ENCODE measurements at places on chromosomes 7 and 10.

DNA sequence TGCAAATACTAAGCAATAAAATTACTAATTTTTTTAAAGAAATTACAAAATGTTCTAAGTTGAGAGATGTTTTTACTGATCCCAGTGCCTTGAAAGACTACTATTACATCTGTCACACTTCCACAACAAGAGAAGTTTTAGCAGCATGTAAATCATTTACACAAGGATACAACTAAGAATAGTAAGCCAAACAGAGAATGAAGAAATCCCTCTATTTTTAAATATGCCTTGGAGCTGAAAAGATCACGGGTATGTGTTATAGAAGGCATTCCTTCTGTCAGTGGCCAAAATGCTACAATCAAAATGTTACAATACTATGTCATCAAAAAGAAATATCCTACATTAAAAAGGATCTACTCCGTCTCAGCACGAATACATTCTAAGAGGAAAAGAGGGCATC lies 52.6 kb downstream of the LARP4B start:
- no peak for DNase-seq

DNA sequence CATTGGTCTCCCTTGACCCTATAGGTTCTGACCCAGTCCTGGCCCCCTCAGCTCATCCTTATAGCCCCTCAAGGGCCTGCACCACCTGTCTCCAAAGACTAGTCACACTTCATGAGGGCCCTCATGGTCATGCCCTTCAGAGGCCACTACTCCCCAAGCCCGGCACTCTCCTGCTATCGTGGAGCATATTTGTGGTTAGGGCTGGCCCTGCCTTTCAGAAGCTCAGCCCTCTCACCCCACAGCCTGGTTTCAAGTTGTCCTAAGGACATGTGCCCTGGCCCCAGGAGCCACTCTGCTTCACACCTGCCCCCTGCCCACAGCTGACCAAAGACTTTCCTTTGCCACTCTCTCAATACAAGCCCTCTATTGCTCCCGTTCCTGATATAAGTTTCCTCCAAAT lies 60.3 kb upstream of the LBX1 start:
- DNase-seq, result no peak

DNA sequence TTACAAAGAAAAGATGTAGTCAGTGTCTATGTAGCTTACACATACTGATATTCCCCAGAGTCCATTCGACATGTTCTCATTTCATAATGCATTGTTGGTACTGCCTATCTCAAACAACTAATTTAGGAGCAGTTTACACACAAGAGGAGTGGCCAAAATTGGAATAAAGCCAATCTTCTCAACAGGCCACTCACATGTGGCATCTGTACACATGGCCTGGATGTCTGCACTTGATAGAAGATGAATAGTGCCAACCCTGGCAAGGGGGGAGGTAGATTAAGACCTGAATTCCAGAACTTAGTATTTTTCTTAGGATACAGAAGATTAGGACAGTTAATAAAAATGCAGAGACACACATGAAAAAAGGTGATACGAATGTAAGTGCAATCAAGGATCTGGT lies 125.3 kb upstream of the STARD3NL start:
- DNase-seq, result peak; percentile 9

DNA sequence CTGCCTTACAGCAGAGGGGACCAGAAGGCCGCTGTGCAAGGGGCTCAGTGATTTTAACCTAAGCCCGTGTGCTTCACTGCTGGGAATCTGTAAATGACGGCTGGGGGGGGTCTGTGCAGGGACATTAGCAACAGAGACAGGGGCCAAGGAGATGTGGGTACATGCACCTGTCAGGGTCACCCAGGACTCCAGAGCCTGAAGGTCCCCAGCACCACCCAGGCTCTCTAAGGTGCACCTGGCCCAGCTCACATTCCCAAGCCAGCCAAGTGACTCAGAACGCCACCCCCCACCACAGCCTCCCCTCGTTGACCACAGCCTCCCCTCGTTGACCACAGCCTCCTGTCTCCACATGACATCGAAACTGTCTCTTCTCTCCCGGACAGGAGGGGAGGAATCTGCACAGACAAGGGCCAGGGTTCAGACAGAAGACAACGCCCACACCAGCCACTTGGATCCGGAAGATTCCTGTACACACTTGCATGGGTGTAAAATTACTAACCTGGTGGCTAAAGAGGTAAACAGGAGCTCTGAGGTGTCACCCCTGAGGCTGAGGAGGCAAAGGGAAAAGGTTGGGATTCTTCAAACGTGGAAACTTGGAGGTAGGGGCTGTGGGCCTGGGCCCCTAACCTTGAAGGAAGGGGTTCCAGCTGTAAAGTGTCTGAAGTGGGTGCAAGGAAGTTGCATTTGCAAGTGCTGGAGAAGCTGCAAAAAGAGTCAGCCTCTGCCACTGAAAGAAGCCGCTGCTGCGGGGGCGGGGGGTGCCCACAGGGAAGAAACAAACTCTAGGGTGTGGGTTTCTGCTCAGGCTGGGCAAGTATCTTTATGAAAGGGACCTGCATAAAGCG lies 27.0 kb downstream of the CALML3 start:
- DNase-seq, result no peak

GRCh38 chr10:88500656-88501055 lies 82.5 kb downstream of the RNLS start:
- no peak for DNase-seq

GRCh38 chr7:4683884-4684565 lies 1.9 kb downstream of the FOXK1 start:
- DNase-seq, result no peak

GRCh38 chr10:73113551-73113950 lies 3.3 kb downstream of the NUDT13 start:
- no peak for DNase-seq

- DNase-seq, result no peak
Observed at GRCh38 chr10:94402843-94403379, 570 bp downstream of the TBC1D12 start.

GRCh38 chr10:85761906-85762445 lies 604.6 kb downstream of the GRID1 start:
- no peak for DNase-seq

- DNase-seq, result no peak
Observed at GRCh38 chr7:124810605-124811004, 45.0 kb upstream of the GPR37 start.

GRCh38 chr7:5525271-5526099 lies 101.9 kb upstream of the TNRC18 start:
- DNase-seq, result no peak

GRCh38 chr7:125119559-125120115 lies 190.0 kb upstream of the POT1 start:
- DNase-seq, result no peak

DNA sequence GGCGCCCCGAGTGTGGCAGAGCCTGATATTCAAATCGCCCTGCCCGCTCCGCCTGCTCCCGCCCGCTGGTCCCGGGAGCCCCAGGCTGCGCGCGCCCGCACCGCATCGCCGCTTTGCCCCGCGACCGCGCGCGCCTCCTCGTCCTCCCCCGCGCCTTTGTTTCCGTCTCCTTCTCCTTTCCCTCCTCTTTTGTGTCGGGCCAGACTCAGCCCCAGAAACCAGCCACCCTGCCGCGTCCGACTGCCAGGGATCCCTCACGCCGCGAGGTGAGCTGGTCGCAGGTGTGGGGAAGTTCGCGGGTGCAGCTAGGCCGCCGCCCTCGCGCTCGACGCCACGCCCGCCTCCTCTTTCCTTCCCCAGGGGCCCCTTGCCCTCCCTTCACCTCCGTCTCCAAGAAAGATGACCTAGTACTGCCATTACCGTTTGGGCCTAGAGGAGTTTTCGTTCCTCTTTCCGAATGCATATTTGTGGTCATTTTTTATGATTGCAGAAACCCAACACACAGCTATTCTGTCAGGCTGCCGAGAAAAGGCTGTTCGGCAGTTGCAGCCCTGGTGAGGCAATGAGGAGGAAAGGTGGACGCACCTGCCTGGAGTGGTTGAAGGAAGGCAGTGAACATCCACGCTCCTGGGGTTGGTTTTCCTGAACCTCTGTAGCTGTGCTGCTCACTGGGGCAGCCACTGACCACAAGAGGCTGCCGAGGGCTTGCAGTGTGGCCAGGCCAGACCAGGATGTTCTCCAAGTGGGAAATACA lies 107.3 kb downstream of the SNX10 start:
- peak; percentile 70 for DNase-seq

GRCh38 chr10:25831080-25831479 lies 102.9 kb upstream of the MYO3A start:
- DNase-seq, result no peak

DNA sequence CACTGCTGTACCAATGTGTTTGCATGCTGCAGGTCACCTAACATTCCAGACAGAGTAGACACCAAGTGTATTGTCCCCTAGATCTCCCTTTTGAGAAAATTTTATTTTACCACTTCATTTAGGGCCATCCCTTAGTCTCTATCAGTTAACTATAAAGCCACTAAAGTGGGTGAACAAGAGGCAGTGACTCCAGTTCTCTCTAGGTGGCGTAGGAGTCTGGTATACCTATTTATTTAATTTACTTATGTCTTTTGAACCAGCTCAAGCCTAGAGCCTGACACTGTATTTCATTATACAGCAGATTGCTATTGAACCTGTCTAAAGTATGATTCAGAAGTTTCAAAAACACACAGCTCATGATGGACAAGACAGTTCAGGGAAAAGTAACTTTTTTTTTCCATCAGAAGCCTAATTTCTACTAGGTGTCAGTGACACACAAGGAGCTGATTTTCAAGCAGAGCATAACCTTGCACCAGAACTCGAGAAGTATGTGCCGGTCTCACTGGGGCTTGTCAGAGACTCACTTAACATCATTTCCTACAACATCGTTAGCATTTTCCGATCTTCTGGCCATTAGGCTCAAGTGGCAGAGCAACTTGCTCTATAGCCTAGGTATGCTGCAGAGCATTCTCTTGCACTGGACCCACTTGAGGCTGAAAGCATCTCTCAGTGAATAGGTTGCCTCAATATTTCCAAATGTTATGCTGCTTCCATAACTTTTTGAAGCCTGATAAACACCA lies 175.4 kb downstream of the CDC14C start:
- DNase-seq, result no peak

DNA sequence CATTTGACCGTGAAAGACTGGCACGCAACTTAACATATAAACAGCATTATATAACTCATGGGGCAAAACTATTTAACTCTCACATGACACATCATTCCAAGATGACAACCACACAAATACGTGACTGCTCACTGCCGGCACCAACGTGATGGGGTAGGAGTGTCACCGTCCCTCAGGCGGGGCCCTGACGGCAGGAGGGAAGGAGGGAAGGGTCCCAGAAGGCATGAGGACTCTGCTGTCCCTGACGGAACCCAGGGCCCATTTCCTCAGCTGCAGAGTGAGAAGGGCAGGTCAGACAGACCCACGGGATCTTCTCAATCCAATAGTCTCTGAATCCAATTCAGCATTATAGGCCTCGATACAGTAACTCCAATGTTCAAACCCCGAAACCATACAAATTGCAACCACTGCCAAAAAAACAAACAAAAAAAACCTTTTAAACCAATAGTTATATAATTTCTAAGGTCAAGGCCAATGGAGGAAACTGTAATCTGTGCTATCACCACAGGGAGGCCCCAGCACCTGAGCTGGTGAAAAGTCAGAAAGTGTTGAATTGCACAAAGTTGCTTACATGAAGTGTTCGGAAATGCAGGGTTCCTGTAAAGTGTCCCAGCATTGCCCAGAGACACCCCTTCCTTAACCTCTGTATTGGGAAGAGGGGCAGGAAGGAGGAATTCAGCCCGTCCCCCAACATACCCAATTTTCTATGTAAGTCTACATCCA lies 137.4 kb downstream of the TNS3 start:
- no peak for DNase-seq

GRCh38 chr10:93841961-93842360 lies 51.8 kb upstream of the SLC35G1 start:
- DNase-seq, result no peak

- DNase-seq, result peak; percentile 44
Observed at GRCh38 chr10:60666221-60666620, 112.1 kb upstream of the CDK1 start.

- no peak for DNase-seq
Observed at GRCh38 chr7:86975914-86976313, 83.5 kb downstream of the ELAPOR2 start.

- no peak for DNase-seq
Observed at GRCh38 chr7:130926001-130926691, 192.1 kb upstream of the KLF14 start.

DNA sequence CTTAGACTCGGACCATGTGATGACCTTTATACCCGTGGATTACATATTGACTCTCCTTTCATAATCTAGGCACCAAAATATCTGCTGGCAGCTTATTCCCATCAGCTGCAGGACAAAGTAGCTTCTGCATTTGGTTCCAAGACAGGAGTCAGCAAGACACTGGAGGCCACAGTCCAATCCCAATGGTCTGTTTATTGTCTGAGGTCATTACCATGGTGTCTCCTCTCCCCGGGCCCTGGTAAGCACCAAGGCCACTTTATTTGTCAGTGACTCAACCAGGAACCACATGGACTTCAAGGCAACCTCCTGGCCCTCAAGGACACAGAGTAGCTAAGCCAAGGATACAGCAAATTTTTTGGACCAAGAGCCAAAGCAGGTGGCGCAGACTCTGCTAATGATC lies 36.1 kb downstream of the KCNMA1 start:
- DNase-seq, result no peak

DNA sequence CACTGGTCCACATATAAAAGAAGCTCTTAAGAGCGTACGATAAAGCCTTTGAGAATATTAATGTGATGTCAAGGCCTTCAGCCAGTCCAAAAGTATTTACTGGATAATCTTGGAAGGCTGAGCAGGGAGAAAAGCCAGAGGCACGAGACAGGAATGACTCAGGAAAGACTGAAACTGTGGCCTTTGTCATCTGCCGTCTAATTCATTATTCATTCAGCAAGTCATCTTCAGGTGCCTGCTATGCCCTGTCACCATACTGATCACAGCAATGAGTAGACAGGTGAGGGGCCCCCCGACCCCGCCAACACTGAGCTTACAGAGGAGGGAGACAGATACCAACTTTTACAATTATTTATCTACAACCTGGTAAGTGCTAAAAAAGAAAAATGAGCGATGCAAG lies 78.9 kb downstream of the VOPP1 start:
- no peak for DNase-seq

GRCh38 chr10:34580214-34580613 lies 234.9 kb downstream of the PARD3 start:
- no peak for DNase-seq

All from DMS153 (cell line).